Activated naive CD8-positive, alpha-beta T cell treated with anti-CD3 and anti-CD28 coated beads for 36 hours (primary cell): ENCODE measurements at places on chromosomes 1 and 21.

GRCh38 chr1:82995951-82996350 is 1003.0 kb downstream of the TTLL7 start:
- no peak for DNase-seq

GRCh38 chr1:200136384-200136783 is 108.9 kb downstream of the NR5A2 start:
- DNase-seq: no peak

DNA sequence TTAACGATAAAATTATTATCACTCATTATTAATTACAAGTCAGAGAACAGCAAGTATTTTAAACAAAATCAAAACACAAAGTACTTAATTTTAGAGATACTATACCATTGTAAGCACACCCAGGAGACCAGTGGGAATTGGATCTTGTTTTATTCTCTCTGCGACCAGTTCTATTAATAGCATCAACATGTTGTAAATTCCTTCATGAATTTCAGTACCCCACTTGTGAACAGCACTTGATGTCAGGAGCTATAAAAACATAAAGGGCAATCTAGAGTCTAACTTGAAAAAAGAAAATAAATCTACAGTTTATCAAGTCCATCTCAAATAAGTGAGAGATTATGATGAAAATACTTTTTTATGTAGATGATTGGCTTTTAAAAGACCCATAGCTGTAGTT is 42.9 kb downstream of the USP24 start:
- no peak for DNase-seq

GRCh38 chr1:212958175-212958574 is 7.8 kb downstream of the VASH2 start:
- no peak for DNase-seq

DNA sequence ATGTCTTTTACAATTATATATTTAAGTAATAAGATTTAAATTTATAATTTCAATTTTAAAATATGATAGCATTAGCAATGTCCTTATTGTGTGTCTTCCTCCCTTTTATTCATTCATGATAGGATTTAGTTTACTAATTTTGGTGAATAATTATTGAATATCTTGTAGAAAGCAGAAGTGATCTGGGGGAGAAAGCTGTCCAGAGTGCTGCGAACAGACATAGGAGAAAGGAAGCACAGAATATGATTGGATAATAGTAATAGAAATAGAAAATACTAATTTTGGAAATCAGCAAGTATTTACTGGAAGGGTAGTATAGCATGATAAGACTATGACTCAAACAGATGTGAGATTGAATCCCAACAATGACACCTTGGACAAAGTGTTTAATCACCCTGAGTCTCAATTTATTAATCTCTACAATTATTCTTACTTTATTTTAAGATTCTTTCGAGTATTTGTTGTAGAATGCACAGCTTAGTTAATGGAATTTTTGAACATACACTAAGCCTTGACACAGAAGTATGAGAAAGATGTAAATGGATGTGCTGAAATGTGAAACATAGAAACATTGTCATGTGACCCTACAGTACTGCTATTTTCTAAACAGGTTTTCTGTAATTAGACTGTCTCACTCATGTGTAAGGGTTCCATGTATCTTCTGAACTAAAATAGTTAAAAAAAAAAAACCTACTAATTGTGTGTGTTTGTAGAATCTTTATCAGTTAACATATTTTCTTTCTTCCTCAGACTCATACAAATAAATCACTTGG is 7.9 kb downstream of the SH3GLB1 start:
- no peak for DNase-seq
